CD4-positive, alpha-beta memory T cell (primary cell): ENCODE measurements at places on chromosomes 12 and 14. TPM values are rescaled to one million over a fixed set of nuclear protein-coding genes. Genes with fewer than 3 reads are reported as not detected.

Gene SYNE3
- 52.2 TPM for total RNA-seq

Gene TTC9
- 25.5 TPM for total RNA-seq

Gene ZBTB25
- 84.1 TPM for total RNA-seq

Gene TAS2R13
- total RNA-seq, result 0.86 TPM

Gene RIPK3
- 63.5 TPM for total RNA-seq

Gene GIT2
- total RNA-seq, result 133 TPM

Gene TMCC3
- total RNA-seq, result 0.23 TPM

Gene CTDSP2
- 274 TPM for total RNA-seq

Gene TCL1B
- not detected for total RNA-seq

Gene CDH24
- 1.3 TPM for total RNA-seq

Gene RD3L
- total RNA-seq, result not detected

Gene EIF2S3B
- total RNA-seq, result 1.4 TPM

Gene CLEC4C
- total RNA-seq, result not detected

Gene ACRBP
- 16.3 TPM for total RNA-seq

Gene PPP2R3C
- 36.1 TPM for total RNA-seq

Gene NTF3
- total RNA-seq, result not detected

Gene CLEC4A
- 2.1 TPM for total RNA-seq

Gene TAS2R19
- total RNA-seq, result 2.1 TPM

Gene TROAP
- total RNA-seq, result 0.80 TPM

Gene EXOC3L4
- total RNA-seq, result not detected
